ENCODE measurements at places on chromosomes 1 and 21.

- no peak for DNase-seq
Measured at GRCh38 chr1:168499688-168500049, 44.1 kb downstream of the XCL2 start.

- no peak for DNase-seq
Measured at GRCh38 chr1:191452586-191452985, 705.7 kb upstream of the RGS18 start.

DNA sequence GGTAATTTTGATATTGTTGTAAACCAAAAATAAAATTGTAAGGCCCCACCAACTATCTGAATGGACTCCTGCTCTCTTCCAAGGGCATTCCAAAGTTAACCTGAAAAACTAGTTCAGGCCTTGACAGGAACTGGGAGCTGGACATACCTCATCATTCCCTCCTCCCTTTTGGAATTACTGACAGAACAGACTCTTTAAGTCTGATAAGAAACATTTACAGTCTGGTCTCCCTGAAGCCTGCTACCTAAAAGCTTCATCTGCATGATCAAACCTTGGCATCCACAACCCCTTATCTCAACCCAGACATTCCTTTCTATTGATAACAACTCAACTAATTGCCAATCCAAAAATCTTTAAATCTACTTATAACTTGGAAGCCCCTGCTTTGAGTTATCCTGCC is 123.8 kb downstream of the TLR5 start:
- no peak for DNase-seq

DNA sequence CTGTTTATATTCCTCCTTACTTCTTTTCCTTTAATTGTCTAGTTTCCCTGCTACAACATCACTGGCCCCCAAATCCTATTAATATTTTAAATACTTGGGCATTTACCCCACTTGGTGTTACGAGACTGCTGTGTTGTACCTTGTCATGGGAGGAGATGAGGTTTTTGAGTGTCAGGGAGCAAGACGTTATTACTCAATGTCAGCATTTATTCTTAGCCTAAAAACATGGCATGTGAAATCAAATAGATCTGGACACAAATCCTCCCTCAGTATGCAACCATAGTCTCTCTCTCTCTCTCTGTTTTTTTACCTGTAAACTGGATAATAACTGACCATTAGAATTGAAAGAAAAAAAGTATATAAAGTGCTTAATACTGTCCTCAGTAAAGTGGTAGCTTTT is 4.6 kb downstream of the LRRC8B start:
- no peak for DNase-seq

DNA sequence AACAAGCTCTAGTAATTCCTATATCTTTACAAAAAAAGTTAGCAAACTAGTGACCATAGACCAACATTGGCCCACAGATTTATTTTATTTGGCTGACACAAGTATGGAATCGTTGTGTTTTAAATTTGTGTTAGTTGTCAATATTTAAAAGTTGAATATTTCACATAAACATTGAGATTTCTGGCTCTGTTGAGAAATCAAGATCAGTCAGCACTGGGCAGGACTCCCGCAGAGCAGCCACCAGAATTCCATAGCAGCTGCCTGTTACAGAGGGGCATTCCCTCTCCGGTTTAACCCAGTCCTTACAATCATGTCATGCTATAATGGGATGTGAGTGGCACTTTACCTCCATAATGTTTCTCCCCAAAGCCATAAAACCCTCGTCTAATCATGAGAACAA is 79.2 kb upstream of the NRIP1 start:
- no peak for DNase-seq
